RPMI7951 (cell line): ENCODE measurements at places on chromosomes 3 and 15. TPM values are rescaled to one million over a fixed set of nuclear protein-coding genes. Genes with fewer than 3 reads are reported as not detected.

Gene TMEM212
- not detected in 2 replicates for total RNA-seq

DNA sequence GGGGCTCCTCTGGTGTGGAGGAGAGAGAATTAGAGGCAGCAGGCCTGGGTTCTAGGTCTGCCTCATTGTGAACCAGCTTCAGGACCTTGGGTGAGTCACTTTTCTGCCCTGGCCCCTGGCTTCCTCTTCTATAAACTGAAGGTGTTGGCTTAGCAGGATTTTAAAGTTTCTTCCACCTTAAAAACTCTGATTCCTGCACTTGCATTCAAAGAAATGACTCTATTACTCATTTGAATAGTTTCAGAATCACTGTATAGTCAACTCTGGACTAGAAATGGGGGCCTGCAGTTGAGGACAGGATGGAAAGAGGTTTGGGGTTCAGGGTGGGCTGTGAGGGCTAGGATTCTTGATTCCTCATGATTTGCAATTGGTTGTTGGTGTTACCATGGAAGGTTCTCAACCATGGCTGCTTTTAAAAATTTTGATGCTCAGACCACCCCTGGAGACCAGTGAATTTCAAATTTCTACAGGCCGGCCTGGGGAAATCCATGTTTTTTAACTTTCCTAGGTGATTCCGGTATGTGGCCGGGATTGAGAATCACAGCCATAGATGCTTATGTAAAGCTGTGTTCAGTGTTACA, 19.9 kb downstream of the SMAD3 start:
- no peak for DNase-seq

GRCh38 chr3:186171521-186171920, 62.6 kb upstream of the ETV5 start:
- no peak for DNase-seq

Gene NR1I2
- total RNA-seq: 0.12 TPM in 1 of 2 replicates, not detected in the other

DNA sequence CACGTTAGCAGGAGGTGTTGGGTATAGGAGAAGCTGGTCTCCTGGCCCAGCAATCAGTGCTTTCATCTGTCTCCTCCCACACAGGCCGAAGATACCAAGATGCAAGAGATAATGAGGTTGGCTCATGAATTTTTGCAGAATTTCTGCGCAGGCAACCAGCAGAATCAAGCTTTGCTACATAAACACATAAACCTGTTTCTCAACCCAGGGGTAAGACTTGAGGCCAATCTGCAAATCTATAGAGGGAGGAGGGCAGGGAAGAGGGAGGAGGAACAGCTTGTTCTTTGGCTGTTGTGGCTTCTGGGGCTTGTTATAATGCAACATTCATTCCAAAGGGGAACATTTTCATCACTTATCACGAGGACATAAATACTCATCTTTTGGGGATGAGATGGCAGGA, 195.3 kb downstream of the ITPR1 start:
- DNase-seq: no peak

Gene IGSF11
- total RNA-seq: 0.39 TPM in 1 of 2 replicates, not detected in the other

Gene THAP10
- total RNA-seq: 8.4 and 9.0 TPM in 2 replicates

- peak; percentile 37 for DNase-seq
These were observed 61.3 kb upstream of the MME start for GRCh38 chr3:155018621-155019330.

Gene IQCH
- 7.0 and 11.5 TPM in 2 replicates for total RNA-seq

GRCh38 chr3:117754841-117755240, 1045.3 kb downstream of the TUSC7 start:
- no peak for DNase-seq

DNA sequence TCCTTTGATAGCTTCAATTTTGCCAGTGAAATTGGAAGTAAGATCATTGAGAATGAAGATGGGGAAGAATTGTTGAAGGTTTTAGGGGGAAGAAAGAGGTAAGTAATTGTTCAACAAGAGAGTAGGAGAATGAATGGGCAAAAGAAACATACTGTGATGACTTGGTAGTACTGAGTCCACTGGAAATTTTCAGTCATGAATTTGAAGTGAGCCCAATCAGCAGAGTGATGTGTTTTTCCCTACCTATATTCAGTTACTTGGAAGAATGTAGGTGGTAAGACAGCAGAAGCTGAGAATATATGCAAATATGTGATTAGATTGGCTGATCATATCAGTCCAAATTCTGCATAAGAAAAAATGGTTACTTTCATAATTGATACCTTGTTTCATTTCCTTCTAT, 569.6 kb downstream of the AGBL1 start:
- no peak for DNase-seq

Gene DNAH12
- 0.49 and 1.6 TPM in 2 replicates for total RNA-seq

Gene UBA3
- total RNA-seq: 104 and 127 TPM in 2 replicates

DNA sequence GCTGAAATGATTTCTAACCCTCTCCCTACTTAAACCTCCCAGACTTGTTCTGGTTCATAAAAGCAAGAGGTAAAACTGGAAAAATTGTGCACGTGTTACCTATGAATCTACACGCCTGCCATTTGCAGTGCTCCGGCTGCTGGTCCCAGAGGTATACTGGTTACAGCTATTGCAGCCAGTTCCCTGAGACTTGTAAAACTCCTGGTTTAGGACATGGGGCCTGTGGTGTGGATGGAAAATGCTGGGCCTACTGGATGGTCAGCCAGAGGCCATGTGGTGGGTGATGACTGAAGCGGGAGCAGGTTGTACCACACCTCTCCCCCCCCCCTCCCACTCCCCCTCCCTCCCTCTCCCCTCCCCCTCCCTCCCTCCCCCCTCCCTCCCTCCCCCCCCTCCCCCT, 45.0 kb downstream of the SENP2 start:
- peak; percentile 5 for DNase-seq

DNA sequence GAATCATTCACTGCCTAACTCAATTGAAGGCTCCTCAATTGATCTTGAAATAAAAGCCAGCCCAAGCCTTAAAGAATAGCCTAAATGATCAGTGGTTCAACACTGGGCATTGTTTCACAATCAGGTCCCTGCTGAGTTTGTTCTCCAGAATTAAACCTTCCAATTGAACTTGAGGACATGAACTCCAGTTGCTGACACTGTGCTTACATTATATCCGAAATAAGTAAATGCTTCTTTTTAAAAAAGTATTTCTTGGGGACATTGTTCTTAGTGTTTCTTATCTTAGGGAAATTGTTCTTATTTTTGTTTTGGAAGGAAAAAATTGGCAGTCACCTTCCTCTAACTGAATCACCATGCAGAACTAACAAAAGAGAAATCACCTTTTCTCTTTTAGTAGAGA, 450.2 kb downstream of the RBMS3 start:
- no peak for DNase-seq

- DNase-seq: peak; percentile 54
These were observed 71.2 kb upstream of the DCBLD2 start for GRCh38 chr3:98972720-98973119.

DNA sequence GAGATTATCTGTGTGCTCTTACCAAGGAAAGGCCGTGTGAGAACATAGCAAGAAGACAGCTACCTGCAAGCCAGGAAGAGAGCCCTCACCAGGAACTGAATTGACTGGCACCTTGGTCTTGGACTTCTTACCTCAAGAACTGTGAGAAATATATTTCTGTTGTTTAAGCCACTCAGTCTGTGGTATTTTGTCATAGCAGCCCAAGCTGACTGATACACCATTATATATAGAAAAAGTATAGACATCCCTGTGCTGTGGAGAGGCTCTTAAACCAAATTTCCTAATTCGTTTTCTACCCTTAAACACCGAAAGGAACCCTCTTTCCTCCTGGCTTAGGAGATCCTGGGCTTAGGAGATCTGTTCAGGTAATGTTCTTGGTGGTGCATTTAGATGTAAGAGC, 44.8 kb downstream of the CGNL1 start:
- no peak for DNase-seq

Gene RAD51
- total RNA-seq: 13.8 and 15.7 TPM in 2 replicates

DNA sequence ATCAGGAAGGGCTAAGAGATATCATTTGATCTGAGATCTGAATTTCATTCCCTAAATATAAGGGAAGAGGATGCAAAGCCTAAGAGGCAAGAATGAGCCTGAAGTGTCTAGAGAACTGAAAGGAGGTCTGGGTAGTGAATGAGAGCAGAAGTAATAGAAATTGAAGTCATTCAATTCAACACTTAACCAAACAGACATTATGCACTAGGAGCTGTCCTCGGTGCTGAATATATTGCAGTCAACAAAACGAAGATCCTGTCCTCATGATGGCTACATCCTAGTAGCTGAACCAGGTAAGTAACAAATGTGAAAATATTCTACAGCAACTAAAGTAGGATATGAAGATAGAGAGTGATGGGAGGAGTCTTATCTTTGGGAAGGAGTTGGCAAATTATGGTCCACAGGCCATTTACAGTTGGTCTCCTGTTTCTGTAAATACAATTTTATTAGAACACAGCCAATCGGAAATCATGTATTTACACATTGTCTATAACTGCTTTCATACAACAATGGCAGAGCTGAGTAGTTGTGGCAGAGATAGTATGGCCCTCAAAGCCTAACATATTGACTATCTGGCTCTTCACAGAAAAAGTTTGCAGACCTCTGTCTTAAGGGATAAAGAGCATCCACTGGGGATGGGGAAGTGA, 192.9 kb upstream of the CADPS start:
- peak; percentile 48 for DNase-seq

Gene AADACL2
- not detected in 2 replicates for total RNA-seq

Gene TNFAIP8L3
- total RNA-seq: 0.29 and 0.48 TPM in 2 replicates

- DNase-seq: no peak
These were observed 143.2 kb downstream of the C3orf70 start for GRCh38 chr3:185009650-185010049.

- DNase-seq: peak; percentile 84
These were observed 187.5 kb upstream of the THRB start for GRCh38 chr3:24682141-24682547.

Gene IL17RD
- 8.8 and 18.7 TPM in 2 replicates for total RNA-seq

DNA sequence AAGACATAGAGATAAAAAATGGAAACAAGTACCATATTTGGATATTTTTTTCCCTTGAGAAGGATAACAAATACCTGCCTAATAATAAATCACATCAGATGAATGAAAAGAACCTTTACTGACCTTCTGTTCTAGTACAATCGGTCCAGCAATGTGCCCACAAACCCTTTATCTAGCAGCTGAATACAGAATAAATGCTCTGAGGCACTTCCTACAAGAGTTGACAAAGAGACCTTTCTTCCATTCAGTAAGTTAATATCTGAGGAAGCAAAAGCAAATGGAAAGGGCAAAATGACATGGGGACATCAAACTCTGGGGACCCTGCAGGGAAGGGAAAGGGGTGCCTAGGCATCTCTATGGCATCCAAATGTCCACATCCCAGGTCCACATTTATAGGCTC, 115.8 kb downstream of the NEK10 start:
- no peak for DNase-seq

Gene NAALADL2
- total RNA-seq: 0.36 and 0.78 TPM in 2 replicates

DNA sequence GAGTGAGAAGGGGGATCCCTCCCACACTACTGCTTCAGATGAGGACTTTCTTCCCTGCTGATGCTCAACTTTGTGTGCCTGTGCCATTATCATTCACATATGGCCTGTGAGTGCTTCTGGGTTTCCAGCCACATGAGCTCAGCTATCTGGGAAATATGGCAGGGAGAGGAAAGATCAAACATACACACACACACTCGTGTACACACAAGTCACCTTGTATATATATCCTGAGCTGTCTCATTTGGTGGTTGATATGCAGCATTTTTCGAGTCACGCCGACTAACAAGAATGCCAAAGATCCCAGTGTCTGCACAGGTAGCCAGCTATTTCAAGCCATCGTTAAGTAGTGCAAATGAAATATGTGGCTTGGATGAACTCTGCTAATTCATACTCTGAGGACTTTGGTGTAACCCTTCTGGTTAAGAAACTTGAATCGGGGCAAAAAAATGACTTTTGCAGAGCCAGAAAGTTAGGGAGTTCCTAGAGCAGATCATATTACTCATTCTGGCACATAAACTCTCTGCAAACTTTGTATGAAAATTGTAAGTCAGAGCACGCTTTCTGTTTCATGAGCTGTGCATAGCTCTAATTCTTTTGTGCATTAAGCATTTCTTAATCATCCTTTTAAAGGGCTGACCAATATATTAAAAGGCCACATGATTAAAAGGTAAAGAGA, 24.9 kb upstream of the WNT5A start:
- DNase-seq: peak; percentile 53

Gene RAB5A
- total RNA-seq: 85.1 and 111 TPM in 2 replicates

Gene CLDN18
- total RNA-seq: not detected in 2 replicates

GRCh38 chr3:20015525-20015924, 3.5 kb upstream of the PP2D1 start:
- DNase-seq: no peak

Gene CHRM5
- not detected in 2 replicates for total RNA-seq

Gene HMG20A
- 28.4 and 37.8 TPM in 2 replicates for total RNA-seq

Gene GOLGA6B
- not detected in 2 replicates for total RNA-seq

GRCh38 chr15:58490086-58490887, 58.5 kb downstream of the LIPC start:
- DNase-seq: no peak

- DNase-seq: no peak
These were observed 27.2 kb downstream of the FBXO22 start for GRCh38 chr15:75930866-75931265.

Gene CMTM7
- total RNA-seq: 24.5 and 26.2 TPM in 2 replicates

DNA sequence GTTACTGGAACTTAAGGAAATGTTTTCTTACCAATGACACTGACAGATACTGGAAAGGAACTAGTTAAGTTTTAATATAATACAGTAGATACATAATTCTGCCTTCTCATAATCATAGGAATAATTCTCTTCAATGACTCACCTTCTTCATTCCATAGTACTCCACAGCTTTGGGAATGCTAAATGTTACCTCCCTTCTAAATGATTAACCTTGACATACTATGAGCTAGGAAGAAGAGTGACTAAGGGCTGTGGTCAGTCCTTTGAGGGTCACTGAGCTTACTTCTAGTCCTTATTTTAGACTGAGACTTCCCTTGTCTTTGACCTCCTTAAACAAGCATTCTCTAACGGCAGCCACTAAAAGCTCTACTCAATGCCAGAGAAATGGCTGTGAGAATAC, 69.6 kb upstream of the PPIB start:
- DNase-seq: peak; percentile 74
